Regular cardiac myocyte (primary cell): ENCODE measurements at places on chromosomes 7 and 10. TPM values are rescaled to one million over a fixed set of nuclear protein-coding genes. Genes with fewer than 3 reads are reported as not detected.

Gene GPR141
- total RNA-seq: not detected in 2 replicates

Gene BICC1
- 92.6 and 161 TPM in 2 replicates for total RNA-seq

Gene CRTAC1
- under 0.01 and 0.28 TPM in 2 replicates for total RNA-seq

Gene HOXA3
- total RNA-seq: under 0.01 TPM in 1 of 2 replicates, not detected in the other

Gene JCAD
- total RNA-seq: 7.1 and 9.9 TPM in 2 replicates
